ENCODE measurements at places on chromosomes 7 and 10.

- DNase-seq, result no peak
Measured at GRCh38 chr7:94130716-94131115, 126.6 kb upstream of the BET1 start.

- no peak for DNase-seq
Measured at GRCh38 chr7:154748089-154748786, 254.7 kb downstream of the PAXIP1 start.

DNA sequence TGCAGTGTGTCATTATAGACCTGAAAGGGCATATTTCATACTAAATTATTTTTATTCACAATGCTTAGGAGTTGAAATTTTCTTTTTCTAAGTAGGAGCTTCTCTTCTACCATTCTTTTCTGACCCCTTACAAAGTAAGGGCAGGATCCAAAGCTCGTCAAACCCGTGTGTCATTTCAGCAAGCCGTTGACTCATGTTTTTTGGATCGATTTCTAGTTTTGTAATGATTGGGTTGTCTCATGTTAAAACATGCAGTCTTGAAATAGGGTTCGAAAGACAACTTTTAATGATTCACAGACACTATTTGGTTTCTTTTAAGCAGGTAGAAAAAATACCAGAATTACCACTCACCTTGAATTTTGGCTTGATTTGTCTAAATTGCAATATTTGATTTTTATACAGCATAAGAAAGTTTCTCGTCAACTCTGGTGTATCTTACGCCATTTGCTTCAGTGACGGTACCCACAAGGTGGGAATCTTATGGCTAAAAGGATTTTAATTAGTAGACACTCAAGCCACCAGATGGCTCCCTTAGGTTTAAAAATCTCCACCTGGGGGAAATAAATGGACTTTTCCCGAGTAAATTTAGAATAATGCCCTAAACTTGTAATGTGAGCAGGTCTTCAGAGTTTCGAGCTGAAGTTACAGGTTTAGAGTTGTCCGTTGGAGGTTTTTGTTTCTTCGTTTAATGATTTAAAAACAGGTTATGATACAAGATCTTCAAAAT is 283.4 kb downstream of the CCDC3 start:
- DNase-seq, result no peak

DNA sequence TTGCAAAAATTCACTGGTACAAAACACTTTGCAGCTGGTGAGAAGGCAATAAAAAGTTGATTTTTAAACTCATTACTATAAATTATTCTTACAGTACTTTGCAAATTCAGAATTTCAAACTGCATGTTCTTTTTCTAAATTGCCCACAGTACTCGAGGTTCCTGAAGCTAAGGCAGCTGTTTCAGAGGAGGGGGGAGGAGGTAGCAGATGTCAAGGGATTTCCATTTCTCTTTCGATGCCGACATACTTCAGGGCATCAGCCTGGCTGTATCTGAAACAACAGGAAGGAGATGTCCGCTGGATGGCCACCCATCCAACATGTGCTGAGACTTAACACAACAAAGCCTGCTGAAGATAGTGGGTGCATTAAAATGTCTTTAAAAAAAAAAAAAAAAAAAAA is 76.7 kb downstream of the EZH2 start:
- DNase-seq, result no peak

DNA sequence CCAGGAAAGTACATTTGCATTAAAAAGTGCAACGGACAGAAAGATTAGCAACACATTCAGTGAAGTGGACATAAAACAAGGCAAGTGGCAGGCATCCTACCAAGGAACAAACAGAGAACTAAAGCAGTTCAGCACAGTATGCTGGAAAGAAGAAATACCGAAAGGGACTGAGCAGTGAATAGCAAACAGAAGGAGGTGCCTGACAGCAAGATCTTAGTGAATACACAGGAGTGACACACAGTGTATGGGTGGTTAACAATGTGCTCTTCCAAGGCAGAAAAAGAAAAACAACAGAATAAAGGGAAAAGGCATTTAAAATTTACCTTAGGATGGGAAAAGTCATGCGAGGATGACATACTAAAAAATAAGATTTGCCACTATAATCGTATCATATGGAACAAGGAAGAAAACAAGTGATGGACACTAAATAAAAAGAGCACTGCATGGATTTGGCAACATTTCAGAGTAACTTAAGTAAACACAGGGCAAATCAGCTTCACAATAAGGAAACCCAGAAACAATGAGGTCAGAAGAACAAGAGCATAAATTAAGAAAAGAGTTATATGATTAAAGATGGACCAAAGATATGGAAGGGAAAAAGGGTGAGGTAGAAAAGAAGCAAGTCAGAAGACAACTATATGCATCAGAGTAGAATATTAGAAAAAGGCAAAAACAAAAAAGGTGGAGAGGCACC is 29.5 kb downstream of the MEST start:
- no peak for DNase-seq

DNA sequence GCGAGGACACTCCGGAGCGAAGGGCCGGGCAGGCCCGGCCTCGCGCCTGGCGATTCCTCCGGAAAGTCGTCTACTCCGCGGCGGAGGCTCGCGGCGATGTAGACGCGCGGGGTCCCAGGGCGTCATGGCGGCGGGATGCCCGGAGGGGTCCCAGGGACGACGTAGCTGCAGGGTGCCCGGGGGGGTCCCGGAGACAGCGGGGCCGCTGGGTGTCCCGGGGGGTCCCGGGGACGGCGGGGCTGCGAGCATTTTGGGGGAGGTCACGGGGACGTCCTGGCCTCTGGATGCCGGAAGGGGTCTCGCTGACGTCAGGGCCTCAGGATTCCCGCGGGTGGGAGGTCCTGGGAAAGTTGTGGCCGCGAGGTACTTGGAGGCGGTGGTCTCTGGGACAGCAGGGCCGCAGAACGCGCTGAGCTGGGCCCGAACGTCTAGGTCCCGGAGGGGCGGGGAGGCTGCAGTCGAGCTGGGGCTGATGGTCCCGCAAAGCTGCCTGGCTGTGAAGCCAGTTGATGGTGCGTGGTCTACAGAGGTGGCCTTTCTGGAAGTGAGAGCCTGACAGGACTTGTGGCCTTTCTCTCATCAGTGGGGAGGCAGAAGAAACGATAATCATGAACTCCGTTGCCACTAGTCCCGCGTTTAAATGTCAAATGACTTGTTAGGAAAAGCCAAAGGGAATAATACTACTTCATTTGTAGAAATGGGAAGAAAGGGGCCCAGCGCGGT is 637 bp downstream of the HSPA14 start:
- DNase-seq, result peak; percentile 32

GRCh38 chr7:116122972-116123595 is 87.3 kb upstream of the TES start:
- DNase-seq, result peak; percentile 10

DNA sequence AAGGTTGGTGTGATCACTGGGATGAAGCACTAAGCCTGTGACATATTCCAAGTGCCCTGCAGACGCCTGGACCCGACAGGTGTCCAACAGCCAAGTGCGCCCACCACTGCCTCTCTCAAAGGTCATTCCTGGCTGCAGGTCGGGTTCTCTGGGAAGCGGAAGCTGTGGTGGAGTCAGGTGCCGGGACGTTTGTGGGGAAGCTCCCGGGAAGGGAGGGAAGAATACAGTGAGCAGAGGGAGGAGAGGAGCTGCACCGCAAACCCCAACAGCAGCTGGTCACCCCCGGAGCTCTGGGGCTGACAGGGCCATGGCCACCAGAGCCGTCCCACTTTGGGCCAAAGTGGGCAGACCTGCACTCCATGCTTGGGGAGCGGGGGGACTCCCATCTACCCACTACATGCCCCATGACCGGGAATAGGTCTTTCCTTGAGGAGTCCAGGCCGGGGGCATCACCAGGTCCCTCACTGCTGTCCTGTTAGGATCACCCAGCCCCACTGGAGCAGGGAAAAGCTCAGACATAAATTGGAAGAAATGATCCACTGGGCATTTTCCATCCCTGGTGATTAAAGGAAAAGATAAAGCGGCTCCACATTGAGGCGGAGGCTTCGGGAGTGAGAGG is 84.5 kb upstream of the PPP2R2D start:
- DNase-seq, result no peak

- DNase-seq, result no peak
Measured at GRCh38 chr10:61742812-61743211, 80.1 kb downstream of the CABCOCO1 start.

GRCh38 chr10:32151871-32152270 is 95.6 kb upstream of the KIF5B start:
- no peak for DNase-seq

DNA sequence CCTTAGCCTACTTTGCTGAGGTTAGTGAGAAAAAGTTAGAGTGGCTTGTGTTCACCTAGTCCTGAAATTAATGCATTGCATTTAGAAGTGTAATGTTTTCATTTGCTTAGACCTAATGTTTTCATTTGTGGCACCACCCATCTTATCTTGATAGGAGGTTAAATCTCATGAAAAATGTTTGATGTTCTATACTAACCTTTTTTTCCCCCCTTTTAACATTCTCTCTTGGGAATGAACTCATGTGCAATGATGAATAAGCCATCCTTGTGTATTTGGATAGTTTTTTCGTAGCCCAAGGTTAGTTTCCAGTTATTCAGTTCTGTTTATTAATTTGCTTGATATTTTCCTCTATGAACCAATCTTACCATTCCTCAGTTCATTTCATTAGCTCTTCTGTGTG is 2.8 kb downstream of the FHIP2A start:
- DNase-seq, result no peak

- DNase-seq, result no peak
Measured at GRCh38 chr10:97131666-97132065, 54.1 kb downstream of the SLIT1 start.

DNA sequence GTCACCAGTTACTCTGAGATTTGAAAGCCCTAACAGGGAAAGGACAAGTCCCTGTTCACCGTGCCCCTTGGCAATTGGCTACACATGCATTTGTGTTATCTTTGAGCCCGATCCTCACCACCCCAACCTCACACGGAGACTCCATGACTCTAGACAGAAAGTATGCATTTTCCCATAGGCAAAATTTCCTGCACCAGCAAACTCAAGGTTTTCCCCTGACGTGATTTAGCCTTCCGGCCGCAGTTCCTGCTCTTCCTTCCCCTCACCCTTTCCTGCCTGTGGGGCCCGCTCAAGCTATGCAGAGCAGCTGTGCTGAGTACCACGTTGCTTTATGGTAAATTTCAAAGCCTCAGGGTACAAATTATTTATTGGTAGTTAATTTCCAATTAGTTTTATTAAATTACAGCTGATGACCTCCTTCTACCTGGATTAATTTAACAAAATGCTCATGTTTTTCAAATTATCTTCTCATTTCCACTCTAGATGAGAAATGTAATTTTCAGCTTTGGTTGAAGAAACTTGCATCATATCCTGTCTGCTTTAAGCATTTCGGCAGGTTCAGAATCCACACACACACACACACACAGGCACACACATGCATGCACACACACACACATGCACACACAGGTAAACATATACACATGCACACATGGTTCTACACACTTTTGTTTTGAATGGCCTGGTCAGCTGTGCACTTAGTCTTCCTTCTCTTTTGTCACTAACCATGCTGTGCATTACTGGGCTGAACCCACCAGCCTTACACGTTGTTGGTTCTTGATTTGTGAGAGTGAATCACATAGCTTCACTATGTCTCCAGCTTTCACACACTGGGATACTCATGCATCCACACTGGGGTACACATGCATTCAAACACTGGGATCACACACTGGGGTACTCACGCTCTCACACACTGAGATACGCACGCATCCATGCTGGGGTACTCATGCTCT is 283.1 kb upstream of the PITRM1 start:
- DNase-seq, result no peak

DNA sequence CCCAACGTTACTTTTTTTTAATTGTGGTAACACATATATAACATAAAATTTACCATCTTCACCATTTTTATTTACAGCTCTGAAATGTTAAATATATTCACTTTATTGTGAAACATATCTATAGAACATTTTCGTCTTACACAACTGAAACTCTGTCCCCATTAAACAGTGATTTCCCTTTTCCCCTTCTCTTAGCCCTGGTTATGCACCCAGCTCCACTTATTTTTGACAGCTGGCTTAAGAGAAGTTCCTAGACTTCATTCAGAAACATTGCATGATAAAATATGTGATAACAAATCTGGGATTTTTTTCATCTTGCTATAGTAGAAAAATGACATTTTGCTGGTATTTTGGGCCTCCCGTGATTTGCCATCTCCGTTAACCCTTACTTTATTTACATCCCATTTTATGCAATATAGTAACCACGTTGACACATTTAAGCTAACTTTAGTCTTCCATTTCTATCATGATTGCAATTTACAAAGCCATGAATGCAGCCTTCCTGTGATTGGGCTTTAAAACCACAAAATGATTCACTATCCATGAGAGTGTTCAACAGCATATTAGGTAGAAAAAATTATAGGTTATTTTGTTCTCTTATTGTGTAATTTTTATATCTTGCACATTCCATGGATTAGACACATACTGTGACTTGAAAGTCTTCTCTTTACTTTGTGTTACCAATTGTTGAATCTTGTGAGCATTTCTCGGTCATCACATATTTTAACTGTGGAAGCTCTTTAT is 139.6 kb downstream of the SND1 start:
- no peak for DNase-seq

- DNase-seq, result no peak
Measured at GRCh38 chr7:67918158-67918557, 921.5 kb downstream of the TYW1 start.

GRCh38 chr7:73829505-73829904 is 1.3 kb upstream of the CLDN4 start:
- no peak for DNase-seq

- DNase-seq, result peak; percentile 69
Measured at GRCh38 chr10:84205049-84205852, 10.9 kb downstream of the CDHR1 start.

GRCh38 chr7:94973844-94974243 is 66.5 kb downstream of the PPP1R9A start:
- DNase-seq, result no peak

All from CD4-positive, alpha-beta T cell treated with Interleukin-17A for 1 hour (primary cell).